ENCODE measurements at places on chromosomes 5 and 9. TPM values are rescaled to one million over a fixed set of nuclear protein-coding genes. Genes with fewer than 3 reads are reported as not detected.

GRCh38 chr9:70510157-70510770 lies 95.8 kb upstream of the KLF9 start:
- DNase-seq: no peak
- H3K4me1 ChIP-seq: no peaks in the 10 kb centered on the region
- H3K36me3 ChIP-seq: peaks cover 3% of the 10 kb centered on the region
- no peak overlapping the region for H3K4me3 ChIP-seq
- no peaks in the 10 kb centered on the region for H3K27me3 ChIP-seq

DNA sequence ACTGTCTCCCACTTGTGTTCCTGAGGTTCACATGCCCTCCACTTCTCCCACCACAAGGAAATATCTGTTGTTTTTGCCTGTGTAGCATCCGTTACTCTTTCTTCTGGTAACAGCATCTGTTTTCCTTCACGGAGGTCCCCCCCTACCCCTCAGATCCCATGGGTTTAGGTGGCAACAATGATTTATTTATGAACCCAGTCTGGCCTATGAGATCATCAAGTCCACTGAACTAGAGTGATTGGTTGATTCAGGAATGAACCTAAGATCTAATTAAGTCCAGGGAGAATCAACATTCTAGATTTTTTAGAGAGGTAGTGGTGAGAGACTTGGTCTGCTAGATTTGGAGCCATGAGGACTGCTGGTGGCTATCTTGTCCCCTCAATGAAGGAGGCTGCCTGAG lies 166.8 kb downstream of the NR3C1 start:
- no peaks in the 10 kb centered on the region for H3K27me3 ChIP-seq
- no peak for DNase-seq
- peaks cover 2% of the 10 kb centered on the region for H3K4me1 ChIP-seq
- no peaks in the 10 kb centered on the region for H3K36me3 ChIP-seq
- H3K27ac ChIP-seq: no peak overlapping the region
- H3K4me3 ChIP-seq: no peak overlapping the region

GRCh38 chr5:151921916-151922315 lies 2.7 kb downstream of the GLRA1 start:
- H3K4me1 ChIP-seq: no peaks in the 10 kb centered on the region
- no peak for DNase-seq
- no peak overlapping the region for H3K27ac ChIP-seq
- H3K27me3 ChIP-seq: peaks cover 25% of the 10 kb centered on the region
- H3K36me3 ChIP-seq: no peaks in the 10 kb centered on the region

DNA sequence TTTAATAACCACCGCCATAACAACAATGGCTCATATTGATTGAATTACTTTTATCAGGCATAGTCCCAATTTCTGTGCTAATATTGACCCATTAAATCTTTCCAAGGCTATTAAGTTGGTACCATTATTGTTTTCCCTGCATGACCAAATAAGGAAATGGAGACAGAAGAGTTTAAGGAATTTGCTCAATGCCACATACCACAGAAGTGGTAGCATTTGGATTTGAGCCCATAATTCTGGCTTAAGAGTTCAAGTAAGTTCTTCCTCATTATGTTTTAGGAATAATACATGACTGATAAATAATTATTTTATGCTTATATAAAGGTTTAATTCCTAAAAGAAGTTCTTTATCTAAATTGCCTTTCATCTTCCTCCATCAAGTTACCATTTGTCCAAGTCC lies 43.4 kb upstream of the HAPLN1 start:
- H3K27me3 ChIP-seq: no peaks in the 10 kb centered on the region
- H3K27ac ChIP-seq: no peak overlapping the region
- no peak overlapping the region for H3K4me3 ChIP-seq
- H3K36me3 ChIP-seq: no peaks in the 10 kb centered on the region
- DNase-seq: no peak
- no peaks in the 10 kb centered on the region for H3K4me1 ChIP-seq

- no peak overlapping the region for H3K4me3 ChIP-seq
- no peaks in the 10 kb centered on the region for H3K4me1 ChIP-seq
- H3K27ac ChIP-seq: no peak overlapping the region
- peaks cover 28% of the 10 kb centered on the region for H3K27me3 ChIP-seq
- DNase-seq: no peak
These were observed 35.9 kb upstream of the RAI14 start for GRCh38 chr5:34620185-34620584.

DNA sequence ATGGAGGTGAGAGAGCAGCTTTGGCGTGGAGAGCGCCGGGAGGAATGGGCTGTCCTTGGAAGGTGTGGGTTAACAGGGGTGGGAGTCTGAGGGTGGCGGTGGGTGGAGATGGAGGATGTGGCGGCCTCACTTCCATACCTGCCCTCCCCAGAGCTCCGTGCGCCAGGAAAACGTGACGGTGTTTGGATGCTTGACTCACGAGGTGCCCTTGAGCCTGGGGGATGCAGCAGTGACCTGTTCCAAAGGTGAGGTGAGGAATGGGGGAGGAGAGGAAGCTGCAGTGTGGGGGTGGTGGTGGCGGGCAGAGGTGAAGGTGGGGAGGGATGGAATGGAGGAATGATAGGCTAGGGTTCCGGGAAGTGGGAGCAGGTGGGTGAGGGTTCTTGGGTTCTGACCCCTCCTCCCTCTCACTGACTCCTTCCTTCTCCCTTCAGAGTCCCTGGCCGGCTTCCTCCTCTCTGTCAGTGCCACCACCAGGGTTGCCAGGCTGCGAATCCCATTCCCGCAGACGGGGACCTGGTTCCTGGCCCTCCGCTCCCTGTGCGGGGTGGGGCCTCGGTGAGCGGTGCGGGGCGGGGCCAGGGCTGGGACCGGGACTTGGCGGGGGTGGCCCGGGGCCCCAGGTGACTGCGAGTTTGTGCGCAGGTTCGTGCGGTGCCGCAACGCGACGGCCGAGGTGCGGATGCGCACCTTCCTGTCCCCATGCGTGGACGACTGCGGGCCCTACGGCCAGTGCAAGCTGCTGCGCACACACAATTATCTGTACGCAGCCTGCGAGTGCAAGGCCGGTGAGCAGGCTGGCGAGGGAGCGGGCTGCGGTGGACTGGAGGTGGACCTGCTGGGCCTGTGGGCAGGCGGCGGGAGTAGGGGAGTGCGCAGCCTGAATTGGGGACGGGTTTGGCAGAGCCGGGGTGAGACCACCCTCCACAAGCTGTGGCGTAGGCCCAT lies 17.1 kb downstream of the TMEM8B start:
- H3K36me3 ChIP-seq: peaks cover 6% of the 10 kb centered on the region
- H3K27ac ChIP-seq: peak overlapping the region; percentile 85
- peaks cover 19% of the 10 kb centered on the region for H3K4me1 ChIP-seq
- DNase-seq: no peak

DNA sequence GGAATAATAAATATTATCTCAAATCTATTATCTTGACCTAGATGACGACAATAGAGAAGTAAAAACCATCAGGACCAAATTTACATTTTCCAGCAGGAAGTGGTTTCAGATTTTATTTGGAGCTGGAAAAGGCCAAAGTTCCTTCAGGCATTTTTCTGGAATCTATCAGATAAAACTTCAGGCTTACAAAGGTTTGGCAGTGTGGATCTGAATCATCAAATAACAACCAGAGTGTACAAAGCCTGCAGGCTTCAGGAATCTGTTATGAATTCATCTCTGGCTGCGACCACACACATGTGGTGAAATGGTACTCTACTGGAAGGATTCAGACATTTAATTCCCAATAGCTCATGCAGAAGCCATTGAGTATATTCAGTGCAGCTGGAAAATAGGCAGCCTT lies 726.4 kb upstream of the GRAMD2B start:
- H3K27ac ChIP-seq: no peak overlapping the region
- H3K36me3 ChIP-seq: no peaks in the 10 kb centered on the region
- no peak for DNase-seq
- no peaks in the 10 kb centered on the region for H3K4me1 ChIP-seq
- no peak overlapping the region for H3K4me3 ChIP-seq

GRCh38 chr5:125175348-125176004 lies 429.0 kb upstream of the ZNF608 start:
- no peaks in the 10 kb centered on the region for H3K4me1 ChIP-seq
- DNase-seq: no peak
- H3K27ac ChIP-seq: no peak overlapping the region
- no peaks in the 10 kb centered on the region for H3K27me3 ChIP-seq
- H3K36me3 ChIP-seq: no peaks in the 10 kb centered on the region

GRCh38 chr9:120711354-120711753 lies 2.9 kb downstream of the MEGF9 start:
- H3K4me3 ChIP-seq: no peak overlapping the region
- no peaks in the 10 kb centered on the region for H3K36me3 ChIP-seq
- H3K27ac ChIP-seq: peak overlapping the region; percentile 95
- H3K4me1 ChIP-seq: peaks cover 33% of the 10 kb centered on the region
- DNase-seq: no peak

DNA sequence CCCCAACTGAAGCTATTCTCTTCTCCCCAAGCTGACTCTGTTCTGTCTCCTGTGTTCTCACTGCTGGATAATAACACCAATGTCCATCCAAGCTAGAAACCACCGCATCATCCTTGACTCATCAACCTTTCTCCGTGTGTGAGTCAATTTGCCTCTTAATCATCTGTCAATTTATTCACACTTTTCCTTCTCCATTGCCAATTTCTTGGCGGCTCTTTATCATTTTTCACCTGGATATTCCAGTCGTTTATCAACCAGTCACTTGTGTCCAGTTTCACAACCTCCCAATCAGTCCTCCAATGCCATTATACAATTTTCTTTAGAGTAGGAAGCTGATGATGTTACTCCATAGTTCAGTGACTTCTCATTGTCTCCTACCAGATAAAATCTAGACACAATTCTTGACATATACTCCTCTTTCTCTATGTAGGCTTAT lies 45.4 kb upstream of the LIFR start:
- no peak overlapping the region for H3K4me3 ChIP-seq
- no peaks in the 10 kb centered on the region for H3K4me1 ChIP-seq
- H3K36me3 ChIP-seq: no peaks in the 10 kb centered on the region
- H3K27me3 ChIP-seq: peaks cover 18% of the 10 kb centered on the region
- no peak for DNase-seq

- H3K27ac ChIP-seq: no peak overlapping the region
- H3K36me3 ChIP-seq: no peaks in the 10 kb centered on the region
- peaks cover 12% of the 10 kb centered on the region for H3K27me3 ChIP-seq
- no peak for DNase-seq
These were observed 20.8 kb downstream of the NKD2 start for GRCh38 chr5:1029282-1029944.

DNA sequence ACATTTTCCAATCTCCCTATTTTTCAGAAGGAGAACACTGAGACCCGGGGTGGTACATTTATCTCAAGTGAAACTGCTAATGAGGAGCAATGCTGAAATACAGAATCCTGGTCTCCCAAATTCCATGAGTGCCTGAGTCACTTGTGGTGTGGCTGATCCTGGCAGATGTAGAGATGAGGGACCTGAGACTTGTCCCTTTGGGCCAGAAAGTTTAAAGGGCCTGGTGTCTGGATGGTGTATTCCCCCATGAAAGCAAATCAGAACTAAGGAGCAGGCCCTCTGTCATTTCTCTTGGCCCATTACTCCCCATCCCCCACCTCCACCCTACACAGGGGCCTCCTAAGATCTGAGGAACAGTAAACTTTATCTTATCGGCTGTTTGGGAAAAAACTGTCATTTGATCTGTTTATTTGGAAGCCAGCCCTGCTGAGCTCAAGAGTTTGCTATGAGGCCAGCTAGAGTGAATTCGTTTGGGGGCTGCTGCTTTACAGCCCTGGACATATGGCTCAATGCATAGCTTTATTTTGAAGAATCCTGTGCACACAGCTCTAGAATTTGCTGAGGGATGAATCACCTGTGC lies 140.3 kb downstream of the LHFPL2 start:
- no peak overlapping the region for H3K4me3 ChIP-seq
- H3K36me3 ChIP-seq: no peaks in the 10 kb centered on the region
- peaks cover 64% of the 10 kb centered on the region for H3K27me3 ChIP-seq
- DNase-seq: no peak

- DNase-seq: no peak
- H3K27ac ChIP-seq: peak overlapping the region; percentile 97
- no peaks in the 10 kb centered on the region for H3K27me3 ChIP-seq
- H3K36me3 ChIP-seq: peaks cover 9% of the 10 kb centered on the region
These were observed 679 bp downstream of the SMC5 start for GRCh38 chr9:70259512-70259802.

- H3K4me1 ChIP-seq: no peaks in the 10 kb centered on the region
- no peaks in the 10 kb centered on the region for H3K36me3 ChIP-seq
- no peak overlapping the region for H3K27ac ChIP-seq
- no peak for DNase-seq
These were observed 95.8 kb upstream of the ADAMTS16 start for GRCh38 chr5:5044247-5044840.

DNA sequence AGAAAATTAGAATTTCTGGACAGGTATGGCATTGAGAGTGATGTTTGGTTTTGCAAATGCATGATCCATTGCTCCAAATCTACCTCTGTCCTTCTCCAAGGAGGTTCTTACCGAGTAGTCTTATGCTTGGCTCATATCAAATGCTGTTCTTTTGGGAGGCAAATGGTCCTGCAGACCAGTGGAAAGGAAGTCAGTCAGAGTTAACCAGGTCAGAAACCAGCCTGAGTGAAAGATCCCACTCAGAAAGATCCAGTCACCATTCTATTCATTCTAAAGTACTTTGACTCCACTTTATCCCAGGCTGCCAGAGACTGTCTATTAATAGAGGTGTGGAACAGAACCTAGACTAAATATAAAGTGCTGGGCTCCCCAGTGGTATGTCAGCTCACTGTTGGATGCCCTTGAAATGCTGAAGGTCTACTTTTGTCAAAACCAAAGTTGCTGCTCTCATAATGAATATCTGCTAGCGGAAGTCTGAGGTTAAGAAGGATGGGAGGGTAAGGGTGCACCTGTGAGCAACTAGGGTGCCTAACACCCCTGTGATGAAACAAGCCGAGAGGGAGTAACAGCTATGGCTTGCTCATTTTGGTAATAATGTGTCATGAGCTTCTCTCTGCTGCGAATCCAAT lies 302.2 kb downstream of the ZNF608 start:
- H3K27me3 ChIP-seq: no peaks in the 10 kb centered on the region
- H3K4me3 ChIP-seq: no peak overlapping the region
- no peaks in the 10 kb centered on the region for H3K36me3 ChIP-seq
- DNase-seq: no peak
- no peaks in the 10 kb centered on the region for H3K4me1 ChIP-seq
- no peak overlapping the region for H3K27ac ChIP-seq

- H3K4me1 ChIP-seq: peaks cover 13% of the 10 kb centered on the region
- DNase-seq: no peak
- no peak overlapping the region for H3K4me3 ChIP-seq
- no peak overlapping the region for H3K27ac ChIP-seq
These were observed 64.8 kb downstream of the SHB start for GRCh38 chr9:38003946-38004808.

GRCh38 chr5:82277613-82277986 lies 554 bp downstream of the RPS23 start:
- H3K36me3 ChIP-seq: peaks cover 15% of the 10 kb centered on the region
- no peak for DNase-seq
- peak overlapping the region; percentile 98 for H3K27ac ChIP-seq
- no peaks in the 10 kb centered on the region for H3K27me3 ChIP-seq

- peak overlapping the region; percentile 72 for H3K27ac ChIP-seq
- H3K27me3 ChIP-seq: peaks cover 9% of the 10 kb centered on the region
- H3K36me3 ChIP-seq: no peaks in the 10 kb centered on the region
- peak overlapping the region; percentile 77 for H3K4me3 ChIP-seq
- peaks cover 18% of the 10 kb centered on the region for H3K4me1 ChIP-seq
These were observed 880 bp upstream of the UBAC1 start for GRCh38 chr9:135961811-135962695.

GRCh38 chr9:137263506-137263905 lies 8.4 kb downstream of the NELFB start:
- H3K4me3 ChIP-seq: peak overlapping the region; percentile 31
- H3K36me3 ChIP-seq: peaks cover under 1% of the 10 kb centered on the region
- H3K27me3 ChIP-seq: no peaks in the 10 kb centered on the region

PCDHAC1 gene
- not detected for total RNA-seq

FOXD1 gene
- not detected for total RNA-seq

ARHGEF28 gene
- 0.05 TPM for total RNA-seq

LRRC19 gene
- total RNA-seq: not detected

SLC34A1 gene
- total RNA-seq: 0.31 TPM

FGFR4 gene
- 1.4 TPM for total RNA-seq
